ENCODE measurements at places on chromosomes 7 and 10.

DNA sequence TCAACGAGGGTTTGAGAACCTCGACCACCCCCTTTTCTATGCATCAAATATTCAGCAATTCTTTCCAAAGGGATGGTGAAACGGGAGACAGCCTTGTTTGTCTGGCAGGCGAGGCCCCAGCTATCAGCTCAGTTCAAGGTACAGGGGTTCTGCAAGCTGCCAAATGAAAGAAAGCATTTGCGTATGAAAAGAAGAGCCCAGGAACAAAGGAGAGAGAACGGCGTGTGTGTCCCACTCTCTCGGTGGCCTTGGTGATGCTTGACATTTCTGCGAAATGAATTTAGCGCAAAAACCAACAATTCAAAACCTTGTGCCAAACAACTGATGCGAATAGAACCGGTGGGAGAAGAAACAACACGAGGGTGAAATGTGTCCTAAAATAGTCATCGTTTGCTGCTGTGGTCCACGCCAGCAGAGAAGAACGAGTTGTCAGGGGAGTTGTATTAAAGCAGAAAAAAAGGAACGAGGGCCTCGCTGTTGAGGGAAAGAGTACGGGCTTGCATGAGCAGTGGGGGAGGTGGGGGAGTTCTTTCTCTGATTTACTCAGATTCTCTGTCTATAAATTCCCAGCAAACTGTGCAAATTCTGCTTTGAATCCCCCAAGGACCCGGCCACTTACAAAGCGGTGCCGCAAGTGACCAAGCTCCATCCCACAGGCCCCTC, 97.7 kb downstream of the TMEM130 start:
- no peak for DNase-seq

DNA sequence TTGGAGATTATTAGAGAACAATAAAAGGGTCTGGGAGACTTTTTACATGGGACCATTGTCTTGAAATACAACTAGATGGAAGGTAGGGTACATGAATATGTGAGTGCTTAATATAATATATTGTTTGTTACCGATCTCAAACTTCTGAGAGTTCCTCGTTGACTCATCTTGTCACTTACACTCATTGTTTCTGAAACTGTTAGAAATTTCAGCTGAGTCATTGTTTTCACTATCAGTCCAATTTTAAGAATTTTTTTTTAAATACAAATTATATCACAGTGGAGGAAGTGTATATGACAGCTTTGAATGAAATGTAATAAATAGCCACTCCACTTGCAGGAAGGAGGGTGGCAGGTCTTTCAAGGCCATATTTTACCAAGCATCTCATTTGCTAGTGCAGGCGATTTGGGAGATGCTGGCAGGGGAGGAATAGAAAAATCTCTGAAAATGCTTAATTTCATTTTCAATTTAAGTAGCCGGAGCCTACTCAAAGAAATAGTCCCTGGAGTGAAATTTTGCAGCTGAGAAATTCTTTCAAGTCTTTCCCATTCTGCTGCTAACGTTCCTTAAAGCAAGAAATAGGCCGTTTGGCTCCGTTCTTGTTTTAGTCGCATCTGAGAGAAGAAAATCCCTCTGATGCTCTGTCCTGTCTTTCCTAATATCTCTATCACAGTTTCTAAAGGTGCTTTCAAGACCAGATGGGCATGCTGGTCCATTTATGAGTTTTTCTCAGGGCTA, 1404.2 kb upstream of the CELF2 start:
- DNase-seq = no peak

DNA sequence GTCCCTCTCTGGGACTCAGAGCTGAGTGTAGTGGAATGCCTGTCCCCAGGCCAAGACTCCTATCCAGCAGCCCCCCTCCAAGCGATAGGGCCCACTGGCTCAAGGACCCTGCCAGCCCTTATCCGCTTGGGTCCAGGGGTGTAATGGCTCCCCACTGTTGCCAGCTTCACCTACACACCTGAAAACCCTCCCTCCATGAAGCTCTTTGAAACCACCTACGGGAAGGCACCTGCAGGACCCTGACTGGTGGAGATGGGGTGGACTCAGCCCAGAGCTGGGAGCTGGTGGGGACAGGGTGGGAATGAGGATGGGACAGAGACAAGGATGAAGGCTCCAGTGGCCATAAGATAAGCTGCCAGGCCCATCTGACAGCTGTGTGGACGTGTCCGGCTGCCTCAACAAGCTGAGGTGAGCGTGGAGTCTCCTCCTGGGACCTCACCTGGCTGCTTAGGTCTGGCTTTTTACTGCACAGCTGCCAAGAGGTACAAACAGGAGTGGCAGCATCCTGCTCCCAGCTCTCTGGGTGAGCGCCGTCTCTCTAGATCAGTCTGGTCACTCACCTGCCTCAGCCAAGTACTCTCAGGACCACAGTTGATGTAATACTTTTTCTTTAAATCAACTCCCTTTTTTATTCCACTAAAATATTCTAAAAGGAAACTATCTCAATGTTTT, 41.9 kb downstream of the DRGX start:
- DNase-seq = no peak

DNA sequence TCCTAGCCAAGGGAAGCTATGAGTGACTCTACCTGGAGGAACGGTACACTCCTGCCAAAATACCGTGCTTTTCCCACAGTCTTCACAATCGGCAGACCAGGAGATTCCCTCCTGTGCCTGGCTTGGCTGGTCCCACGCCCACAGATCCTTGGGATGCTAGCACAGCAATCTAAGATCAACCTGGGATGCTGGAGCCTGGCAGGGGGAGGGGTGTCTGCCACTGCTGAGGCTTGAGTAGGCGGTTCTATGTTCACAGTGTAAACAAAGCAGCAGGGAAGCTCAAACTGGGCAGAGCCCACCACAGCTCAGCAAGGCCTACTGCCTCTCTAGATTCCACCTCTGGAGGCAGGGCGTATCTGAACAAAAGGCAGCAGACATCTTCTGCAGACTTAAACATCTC, 295.3 kb downstream of the ELMO1 start:
- no peak for DNase-seq

DNA sequence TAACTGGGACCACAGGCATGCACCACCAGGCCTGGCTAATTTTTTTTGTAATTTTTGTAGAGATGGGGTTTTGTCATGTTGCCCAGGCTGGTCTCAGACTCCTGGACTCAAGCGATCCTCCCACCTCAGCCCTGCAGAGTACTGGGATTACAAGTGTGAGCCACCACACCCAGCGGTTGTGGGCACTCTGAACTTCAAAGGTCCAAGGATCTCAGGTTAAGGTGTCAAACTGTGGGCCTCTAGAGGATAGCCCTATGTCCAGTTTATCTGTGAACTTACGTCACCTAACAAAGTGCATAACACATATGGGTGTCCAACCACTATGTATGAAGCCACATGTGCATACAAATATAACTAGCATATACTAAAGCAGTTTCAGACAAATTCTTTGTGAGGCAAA, 3.2 kb upstream of the IL2RA start:
- no peak for DNase-seq

- DNase-seq = no peak
These were observed 290.6 kb downstream of the FRMD4A start for GRCh38 chr10:14039968-14040668.

GRCh38 chr7:31875424-31875823, 188.4 kb downstream of the PPP1R17 start:
- DNase-seq = no peak

DNA sequence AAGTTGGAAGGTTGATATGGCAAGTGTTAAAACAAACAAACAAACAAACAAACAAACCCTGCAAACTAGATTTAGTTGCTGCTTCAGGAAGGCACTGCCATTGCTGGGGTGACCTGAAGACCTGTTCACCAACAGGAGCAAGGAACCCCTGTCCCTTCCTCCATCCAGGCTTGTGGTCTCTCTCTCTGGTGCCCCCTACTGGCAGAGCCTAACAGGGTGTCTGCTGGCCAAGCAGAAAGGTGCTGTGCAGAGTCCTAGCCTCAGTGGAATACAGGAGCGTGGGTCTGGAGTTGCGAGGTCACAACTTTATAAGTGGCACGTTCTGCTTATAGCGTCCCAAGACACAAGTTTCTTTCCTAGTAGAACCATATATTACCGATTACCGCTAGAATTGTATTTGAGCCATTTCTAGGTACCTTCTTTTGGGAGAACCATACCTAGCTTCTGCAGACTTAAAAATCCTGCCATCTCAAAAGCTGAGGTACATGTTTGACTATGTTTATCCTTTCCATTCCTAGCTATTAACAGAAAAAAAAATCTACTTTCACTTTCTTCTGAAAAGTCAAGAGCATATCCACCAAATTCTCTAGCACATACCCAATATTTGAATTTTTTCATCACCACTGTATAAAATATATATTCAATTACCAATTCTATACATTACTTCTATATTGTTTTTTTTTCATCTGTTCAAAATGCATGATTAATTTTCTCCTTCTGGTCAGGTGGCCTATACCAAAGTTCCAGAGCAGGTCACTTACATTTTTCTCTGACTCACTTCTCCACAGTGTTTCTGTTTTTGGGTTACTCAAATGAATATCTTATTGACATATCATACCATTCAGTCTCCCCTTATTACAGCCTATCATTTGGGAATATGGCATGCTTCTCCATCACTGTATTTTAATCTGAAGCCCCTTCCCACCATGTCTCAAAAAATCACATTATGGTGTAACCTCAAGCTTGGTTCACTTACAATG, 29.1 kb upstream of the CALD1 start:
- DNase-seq = no peak

DNA sequence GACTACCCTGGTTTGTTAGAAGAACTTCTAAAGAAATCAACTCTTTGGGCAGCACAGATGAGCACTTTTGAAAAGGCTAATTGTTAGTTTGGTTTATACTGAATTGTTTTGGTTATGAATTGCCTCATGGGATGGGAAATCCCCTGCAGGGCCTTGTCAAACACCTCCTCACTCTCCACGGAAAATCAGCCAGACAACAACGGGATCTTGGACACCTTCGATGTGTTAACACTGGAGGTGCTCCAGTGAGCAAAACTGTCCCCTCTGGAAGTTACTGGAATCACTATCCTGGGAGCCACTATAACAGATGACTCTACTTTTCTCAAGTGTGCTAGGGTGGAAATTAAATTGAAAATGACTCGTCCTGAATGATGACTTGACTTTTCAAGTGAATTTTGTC, 38.7 kb downstream of the CDK6 start:
- DNase-seq = no peak

- no peak for DNase-seq
These were observed 88.6 kb downstream of the NRG3 start for GRCh38 chr10:81963606-81964005.

- DNase-seq = no peak
These were observed 2.3 kb upstream of the TMEM184A start for GRCh38 chr7:1558181-1558811.

DNA sequence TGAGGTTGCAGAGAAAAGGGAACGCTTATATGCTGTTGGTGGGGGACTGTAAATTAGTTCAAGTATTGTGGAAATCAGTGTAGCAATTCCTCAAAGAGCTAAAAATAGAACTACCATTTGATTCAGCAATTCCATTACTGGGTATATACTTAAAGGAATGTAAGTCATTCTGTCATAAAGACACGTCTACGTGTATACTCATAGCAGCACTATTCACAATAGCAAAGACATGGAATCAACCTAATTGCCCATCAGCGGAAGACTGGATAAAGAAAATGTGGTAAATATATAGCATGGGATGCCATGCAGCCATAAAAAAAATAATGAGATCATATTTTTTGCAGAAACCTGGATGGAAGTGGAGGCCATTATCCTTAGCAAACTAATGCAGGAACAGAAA, 100.0 kb upstream of the NPSR1 start:
- no peak for DNase-seq

DNA sequence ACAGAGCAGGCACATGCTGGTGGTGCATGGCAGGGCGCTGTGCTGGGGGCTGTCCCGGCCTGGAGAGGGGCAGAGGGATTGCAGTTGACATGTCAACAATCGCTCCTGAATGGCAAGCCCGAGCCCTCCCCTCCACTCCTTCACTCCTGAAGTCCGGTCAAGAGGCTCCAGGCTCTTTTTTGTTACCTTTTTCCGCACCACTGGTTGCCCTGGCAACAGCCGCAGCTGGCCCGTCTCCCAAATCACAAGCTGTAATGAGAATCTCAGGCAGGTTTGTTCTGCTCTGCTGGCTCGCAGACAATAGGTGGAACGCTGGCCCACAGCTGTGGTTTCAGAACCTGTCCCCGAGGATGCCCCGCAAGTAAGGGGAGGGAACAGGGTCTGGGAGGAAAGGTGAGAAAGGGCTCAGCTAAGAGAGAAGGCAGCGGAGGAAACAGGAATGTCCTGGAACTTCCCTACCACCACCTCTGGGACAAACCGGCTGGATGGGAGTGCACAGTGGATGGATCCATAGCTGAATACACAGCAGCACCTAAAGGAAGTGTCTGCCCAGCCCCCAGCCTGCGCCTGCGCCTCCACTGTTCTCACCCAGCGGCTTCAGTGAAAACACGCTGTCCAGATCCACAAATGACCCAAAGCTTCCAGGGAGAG, 58.9 kb downstream of the CALML3 start:
- DNase-seq = peak; percentile 62

GRCh38 chr7:80279760-80280159, 145.1 kb downstream of the GNAI1 start:
- DNase-seq = no peak

GRCh38 chr10:118873091-118873737, 118.4 kb upstream of the CACUL1 start:
- no peak for DNase-seq

GRCh38 chr7:151847681-151848081, 29.2 kb downstream of the PRKAG2 start:
- DNase-seq = no peak

DNA sequence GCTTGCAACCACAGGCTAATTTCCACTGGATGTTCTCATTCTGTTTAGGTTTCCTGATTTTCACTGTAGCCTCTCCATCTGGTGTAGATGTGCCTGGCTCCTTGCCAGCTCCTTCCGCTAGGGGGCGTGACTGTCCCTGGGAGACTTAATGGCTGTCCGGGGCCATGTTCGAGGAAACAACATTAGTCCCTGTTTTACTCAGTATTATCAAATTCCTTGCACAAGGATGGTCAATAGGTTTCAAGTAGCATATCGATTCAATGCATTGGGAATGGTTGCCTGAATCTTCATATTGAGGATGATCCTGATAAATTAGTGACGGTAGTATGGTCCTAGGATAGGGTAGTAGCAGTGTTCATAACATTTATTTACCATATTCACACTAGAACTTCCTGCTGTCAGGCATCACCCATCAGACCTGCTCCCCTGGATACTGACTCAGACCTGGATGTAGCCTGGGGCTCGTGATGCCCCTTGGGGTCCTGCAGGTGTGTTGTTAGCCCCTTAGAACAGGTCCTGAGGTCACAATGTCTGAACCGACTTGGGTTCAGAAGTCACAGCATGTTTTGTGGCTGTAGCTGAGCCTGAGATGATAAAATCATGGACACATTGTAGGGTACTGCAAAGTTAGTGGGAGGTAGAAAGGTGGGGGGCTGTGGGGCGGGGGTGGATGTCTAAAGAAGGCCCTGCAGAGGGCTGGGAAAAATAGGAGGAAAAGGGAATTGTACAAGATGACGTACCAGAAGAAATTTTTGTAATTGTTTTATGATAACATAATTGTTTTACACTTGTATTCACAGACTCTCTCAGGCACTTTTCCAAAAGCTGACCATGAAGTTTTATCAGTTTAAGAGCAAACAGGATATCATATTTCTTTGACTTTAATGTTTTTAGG, 8.9 kb upstream of the EXOC6 start:
- no peak for DNase-seq

Measured in epithelial cell of prostate (primary cell).